ENCODE measurements at places on chromosomes 3 and 15.

DNA sequence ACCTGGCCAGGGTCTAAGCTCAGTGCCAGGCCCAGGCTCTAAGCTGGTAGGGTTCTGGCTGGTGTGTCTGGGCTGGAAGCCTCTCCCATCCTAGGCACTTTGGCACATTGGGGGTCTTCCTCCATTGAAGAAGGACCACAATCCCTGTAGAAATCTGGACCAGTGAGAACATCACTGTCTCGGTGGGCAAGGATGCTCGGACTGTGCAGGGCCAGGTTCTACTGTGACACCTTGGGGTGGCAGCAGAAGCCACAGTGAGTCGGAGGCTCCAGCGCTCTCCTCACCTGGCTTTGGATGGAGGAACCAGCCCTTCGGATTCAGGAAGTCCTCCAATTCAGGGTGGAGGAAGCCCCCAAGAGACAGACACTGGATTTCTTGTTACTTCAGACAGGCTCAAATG lies 17.5 kb upstream of the HCN4 start:
- no peak for DNase-seq

- DNase-seq = no peak
Measured at GRCh38 chr3:74173090-74173489, 441.4 kb downstream of the CNTN3 start.

DNA sequence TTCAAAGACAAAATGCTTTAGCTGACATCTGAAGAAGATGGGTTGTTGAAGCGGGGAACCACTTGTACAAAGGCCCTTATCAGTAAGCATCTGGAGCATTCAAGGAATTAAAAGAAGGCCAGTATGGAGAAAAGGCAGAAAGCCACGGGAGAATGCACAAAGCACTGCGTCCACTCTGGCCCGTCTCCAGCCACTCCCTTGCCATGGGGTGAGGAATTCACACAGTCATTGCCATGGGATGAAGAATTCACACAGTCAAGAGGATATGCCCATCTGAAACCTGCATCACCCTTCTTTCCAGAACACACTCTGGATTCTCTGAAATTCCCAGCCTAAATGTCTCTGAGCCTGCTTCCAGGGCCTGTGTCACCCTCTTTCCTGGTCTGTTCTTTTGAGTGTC lies 26.7 kb upstream of the STAG1 start:
- DNase-seq = no peak

- no peak for DNase-seq
Measured at GRCh38 chr3:181892848-181893247, 181.1 kb downstream of the SOX2 start.

DNA sequence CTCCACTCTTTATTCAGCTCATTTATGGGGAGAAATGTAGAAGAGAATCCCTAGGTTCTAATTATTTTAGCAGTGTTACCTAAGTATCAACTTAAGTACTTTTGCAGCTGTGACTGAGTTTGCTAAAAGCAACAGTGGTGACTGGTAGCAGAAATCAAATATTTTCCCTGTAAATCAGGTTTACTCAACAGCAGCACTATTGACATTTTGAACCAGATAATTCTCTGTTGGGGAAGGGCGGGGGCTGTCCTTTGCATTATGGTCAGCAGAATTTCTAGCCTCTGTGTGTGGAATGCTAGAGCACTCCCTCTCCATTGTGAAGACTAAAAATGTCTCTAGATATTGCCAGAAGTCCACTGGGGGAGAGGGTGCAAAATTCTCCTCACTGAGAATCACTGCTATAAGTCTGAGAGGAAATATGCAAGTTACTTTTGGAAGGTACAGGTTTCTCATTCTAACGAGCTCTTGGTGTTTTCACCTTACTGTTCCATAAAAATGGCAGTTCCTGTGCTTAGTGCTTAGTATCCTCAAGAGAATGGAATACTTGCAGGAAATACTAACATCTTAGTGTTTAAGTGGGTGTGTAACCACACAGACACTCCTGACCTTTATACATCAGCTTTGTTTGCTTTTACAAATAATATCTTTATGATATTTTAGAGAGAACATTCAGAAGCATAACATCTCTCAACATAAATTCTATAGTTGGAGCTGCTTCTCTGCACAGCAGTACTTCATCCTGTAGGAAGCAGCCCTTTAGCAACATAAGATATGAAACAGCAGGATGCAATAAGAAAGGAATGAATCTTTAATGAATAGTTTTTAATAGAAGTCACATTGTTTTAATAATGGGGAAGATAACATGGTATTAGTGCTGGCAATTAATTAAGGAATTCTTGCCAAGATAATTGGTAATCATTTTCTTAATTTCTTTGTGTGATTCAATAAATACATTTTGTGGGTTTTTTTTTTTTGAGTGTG lies 246.5 kb upstream of the GOLIM4 start:
- no peak for DNase-seq
